Effector memory CD8-positive, alpha-beta T cell (primary cell): ENCODE measurements at places on chromosomes 7 and 10.

GRCh38 chr7:37493123-37493522 is 44.5 kb upstream of the ELMO1 start:
- DNase-seq = no peak

DNA sequence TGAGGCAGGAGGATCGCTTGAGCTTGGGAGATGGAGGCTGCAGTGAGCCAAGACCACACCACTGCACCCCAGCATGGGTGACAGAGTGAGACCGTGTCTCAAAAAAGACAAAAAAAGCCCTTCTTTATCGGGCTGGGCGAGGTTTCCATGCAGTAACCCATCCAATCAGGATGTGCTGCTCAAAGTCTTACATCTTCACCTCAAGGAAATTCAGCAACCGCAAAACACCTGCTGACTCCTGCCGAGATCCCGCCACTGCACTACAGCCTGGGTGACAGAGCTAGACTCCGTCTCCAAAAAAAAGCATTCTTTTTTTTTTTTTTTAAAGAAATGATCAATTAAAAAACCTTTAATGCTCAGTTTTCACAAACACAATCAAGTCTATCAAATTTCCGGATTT is 75.7 kb upstream of the KCTD7 start:
- no peak for DNase-seq

DNA sequence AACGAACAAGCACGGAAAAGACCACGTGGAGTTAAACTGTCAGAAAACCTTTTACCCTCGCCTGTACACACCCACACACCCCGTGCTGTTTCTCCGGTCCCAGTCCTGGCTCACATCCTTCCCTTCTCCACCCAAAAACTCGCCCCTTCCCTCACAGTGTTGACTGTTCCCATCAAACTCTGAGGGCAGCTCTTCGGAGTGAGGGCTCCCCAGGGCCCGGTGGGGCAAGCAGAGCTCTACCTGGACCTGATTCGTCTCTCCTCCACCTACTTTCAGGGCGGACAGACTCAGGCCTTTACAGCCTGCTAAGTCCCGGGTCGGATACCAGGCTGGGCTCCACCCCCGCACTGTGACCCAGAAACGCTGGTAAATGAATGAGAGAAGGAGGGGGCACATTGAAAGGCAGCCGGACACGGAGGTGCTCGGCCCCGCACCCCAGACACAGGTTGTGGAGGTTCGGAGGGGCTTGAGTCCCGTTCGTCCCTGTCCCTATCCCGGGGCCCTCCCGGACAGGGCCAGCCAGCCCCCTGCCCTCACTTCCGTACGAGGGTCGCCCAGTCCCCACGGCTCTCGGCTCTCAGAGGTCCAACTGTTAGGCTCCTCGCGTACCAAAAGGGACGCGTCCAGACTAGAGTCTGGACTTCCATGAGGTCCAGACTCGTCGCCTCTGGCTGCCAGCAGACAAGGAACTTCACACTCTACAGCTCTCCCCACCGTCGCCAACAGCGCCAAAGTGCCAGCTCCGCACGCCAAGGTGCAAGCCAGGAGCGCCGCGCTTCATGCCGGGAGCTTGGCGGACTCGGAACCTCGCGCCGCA is 31.7 kb upstream of the ASL start:
- no peak for DNase-seq

- no peak for DNase-seq
These were observed 34.9 kb downstream of the SRPK2 start for GRCh38 chr7:105353752-105354328.

- DNase-seq = no peak
These were observed 44.3 kb downstream of the MACC1 start for GRCh38 chr7:20172736-20173334.

DNA sequence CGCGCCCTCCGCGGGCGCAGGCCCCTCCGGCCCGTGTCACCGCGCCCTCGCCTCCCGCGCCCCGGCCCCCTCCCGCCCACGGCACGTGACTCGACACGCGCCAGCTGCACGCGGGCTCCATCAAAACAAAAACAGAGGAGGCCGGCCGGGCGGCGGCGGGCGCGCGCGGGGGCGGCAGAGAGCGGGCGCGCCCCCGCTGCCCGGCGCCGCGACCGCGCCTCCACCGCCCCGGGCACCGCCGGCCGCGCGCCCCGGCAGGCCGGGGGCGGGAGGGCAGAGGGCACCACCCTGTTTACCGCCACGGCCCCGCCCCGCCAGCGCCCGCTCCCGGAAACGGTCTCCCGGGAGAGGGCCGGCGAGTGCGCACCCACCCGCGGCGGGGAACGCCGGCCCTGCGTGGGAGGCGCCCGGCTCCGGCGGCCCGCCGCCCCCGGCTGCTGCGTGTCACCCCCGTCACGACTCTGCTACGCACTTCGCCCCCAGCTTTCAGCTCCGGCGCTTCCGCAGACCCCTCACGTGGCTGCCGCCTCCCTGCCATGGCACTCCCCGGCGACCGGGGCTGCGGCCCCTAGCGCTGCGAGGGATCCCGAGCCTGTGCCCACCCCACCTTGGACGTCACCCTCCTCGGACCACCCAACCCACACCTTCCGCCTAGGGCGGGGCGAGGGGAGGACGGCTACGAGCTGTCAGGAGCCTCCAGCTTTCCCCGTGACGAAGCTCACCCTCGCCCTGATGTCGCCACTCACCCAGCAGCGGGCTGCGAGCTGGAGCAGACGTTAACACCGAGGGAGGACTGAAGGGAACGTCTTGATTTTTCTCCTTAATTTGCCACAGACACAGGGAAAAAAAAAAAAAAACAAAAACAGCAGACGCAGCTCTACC is 221.6 kb upstream of the MKLN1 start:
- peak; percentile 93 for DNase-seq

DNA sequence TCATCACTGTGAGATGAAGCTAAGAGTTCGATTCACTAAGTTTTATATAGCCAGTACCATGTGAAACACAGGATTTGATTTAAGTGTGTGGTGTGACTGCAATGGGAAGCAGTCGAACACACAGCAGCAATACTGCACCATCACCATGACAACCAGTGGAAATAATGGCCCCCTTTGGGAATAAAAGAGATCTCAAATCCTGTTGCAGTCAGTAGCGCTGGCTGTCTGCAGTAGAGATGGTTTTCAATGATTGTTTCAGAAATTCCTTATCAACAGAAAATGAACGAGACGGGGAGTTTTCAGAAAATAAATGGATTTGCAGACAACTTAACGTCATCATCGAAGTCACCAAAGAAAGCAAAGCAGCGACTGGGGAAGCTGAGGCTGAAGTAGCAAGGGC is 91.0 kb downstream of the PTPRE start:
- no peak for DNase-seq

DNA sequence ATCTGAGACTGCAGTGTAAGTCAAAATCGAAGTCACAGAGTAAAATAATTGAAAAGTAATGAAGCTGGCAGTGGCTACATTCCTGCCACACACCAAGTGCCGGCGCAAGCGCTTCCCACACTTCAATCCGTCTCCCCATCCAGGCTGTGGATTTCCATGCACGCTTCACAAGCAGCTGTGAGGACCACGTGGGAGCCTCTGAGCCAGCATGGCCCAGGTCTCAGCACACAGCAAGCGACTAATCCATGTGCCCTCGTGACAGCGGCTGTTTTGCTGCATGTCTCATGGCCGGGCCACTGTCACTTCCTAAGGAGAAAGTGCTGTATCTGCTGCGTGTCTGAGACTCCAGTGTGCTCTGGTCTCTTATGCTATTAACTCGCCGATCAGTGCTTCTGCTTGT is 566.9 kb downstream of the DNAJB6 start:
- no peak for DNase-seq

DNA sequence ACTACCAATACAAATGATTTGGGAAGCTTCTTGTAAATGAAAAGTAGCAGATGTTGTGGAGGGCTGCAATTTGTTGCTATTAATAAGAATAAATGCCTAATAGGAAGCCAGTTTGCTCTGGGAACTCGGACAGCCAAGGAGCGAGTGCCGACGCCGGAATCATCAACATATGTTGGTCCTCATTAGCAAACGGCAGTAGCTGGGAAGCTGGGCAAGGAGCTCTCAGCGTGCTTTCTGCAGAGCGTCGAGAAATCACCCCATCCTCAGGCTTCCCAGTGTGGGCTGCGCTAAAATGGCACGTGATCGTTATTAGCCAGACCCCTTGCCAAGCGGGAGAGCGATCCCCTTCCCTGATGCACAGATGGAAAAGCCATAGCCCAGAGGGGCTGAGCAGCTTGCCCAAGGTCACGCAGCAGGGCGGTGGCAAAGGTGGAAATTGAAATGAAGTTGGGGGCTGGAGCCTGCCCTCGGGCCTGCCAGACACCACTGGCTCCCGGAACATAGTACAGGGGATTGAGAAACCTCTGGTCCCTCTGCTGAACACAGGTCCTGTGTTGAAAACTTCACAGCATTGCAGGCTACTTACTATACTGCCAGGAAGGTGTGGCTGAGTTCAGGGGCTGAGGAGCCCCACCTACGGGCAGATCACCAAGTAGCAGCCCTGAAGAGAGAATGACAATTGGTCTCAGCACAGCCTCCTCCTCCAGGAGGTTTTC is 326.9 kb downstream of the PLXNA4 start:
- DNase-seq = no peak

DNA sequence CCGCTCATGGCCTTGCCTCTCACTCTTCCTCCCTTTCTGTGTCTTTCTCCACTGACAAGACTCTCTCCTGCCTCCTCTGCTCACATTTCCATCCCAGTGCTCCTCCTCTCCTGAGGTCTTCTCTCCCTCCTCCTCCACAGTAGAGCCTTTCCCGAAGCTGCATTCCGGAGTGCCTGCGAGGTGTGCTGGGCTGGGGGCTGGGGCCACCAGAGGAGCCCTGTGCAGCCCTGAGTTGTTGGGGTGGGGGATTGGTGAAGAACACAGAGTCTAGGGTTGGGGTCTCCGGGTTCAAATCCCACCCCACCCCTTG is 76.4 kb downstream of the ZMIZ1 start:
- DNase-seq = no peak

- no peak for DNase-seq
These were observed 167.1 kb downstream of the SEMA3D start for GRCh38 chr7:85019778-85020177.

DNA sequence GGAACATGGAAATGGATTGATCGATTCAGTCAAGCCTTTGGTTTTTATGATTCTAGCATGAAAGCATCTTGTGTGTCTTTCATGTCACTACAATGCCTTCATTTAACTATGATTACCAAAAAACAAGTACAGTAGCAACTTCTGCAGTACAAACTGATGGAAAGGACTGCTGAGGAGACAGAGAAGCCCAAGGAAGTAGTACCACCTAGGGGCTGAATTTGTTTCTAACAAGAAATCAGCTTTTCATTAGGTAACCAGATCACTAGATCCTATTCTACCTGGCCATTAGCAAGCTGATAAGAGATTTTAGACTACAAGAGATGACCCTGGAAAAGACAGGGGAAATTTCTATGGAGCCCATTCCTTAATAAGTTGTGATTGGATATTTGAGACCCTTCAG is 3.2 kb upstream of the IFIT1 start:
- no peak for DNase-seq

DNA sequence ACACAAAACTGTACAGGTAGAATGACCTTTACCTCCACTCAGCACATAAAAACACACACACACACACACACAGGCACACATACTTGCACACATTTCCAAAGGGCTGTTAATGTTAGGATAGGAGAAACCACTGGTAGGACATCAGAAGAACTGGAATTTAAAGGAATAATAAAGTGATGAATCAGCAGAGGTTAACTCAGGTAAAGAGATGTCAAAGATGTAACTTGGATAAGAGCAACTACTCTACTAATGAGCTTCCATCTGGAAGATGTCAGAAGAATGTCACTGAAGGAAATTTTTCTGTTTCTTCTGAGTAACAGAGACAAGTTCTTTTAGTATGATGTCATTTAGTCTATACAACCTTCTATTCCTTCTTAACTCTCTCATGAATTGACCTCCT is 26.4 kb upstream of the GPR37 start:
- DNase-seq = no peak

GRCh38 chr7:71311576-71311975 is 179.6 kb downstream of the GALNT17 start:
- DNase-seq = no peak

GRCh38 chr10:79444199-79445119 is 965 bp downstream of the ZCCHC24 start:
- peak; percentile 53 for DNase-seq

DNA sequence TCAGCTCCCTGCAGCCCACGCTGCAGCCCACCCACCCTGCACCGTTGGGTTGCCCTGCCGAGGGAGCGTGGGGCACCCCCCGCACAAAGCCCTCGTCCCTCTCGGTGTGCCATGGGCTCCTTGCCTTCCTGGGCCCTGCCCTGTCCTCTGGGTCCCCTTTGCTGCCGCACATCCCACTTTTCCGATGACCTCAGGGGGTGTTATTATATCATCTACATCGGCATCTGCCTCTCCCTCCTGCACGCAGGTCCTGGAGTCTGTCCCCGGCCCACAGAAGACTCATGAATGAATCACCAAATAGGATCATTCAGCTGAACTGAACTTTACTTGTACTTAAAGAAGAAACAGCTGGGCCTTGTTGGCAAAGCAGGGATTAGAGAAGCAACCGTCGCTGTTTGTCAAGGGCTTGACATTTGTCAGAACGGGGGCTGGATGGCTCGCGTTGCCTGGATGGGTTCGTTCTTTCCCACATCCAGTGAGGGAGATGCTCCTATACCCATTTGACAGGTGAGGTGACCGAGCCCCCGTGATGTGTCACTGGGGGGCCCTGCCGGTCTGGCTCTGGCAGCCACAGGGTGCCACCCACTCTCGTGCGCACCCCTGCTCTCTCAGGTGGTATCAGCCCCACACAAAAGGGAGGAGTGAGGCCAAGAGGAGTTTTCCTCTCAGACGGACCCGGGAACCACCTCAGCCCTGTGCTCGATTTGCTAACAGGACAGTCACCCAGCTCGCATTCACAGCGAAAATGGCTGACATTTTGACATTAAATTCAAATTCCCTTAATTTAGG is 58.6 kb upstream of the EBF3 start:
- DNase-seq = no peak

GRCh38 chr10:104109908-104110662 is 11.9 kb upstream of the SFR1 start:
- no peak for DNase-seq

DNA sequence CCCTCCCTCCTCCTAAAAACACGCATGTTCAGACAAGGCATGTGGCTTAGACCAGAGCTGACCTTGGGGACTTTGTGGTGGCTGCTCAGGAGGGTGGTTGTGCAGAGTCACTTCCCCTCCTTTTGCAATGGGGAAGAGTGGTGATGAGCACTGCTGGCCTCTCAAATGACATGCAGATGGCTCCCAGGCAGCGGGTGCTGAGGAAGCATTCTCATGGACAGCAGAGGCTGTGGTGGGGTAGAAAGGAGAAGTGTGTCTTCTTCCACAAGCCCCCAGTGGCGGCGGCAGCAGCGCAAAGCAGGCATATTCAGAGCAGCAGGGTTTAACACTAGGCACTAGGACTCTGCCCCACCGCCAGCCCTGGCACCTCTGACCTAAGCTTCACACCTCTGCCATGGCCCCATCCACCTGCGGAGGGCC is 105.9 kb upstream of the ANLN start:
- DNase-seq = peak; percentile 39
